ENCODE measurements at places on chromosomes 2 and 18. TPM values are rescaled to one million over a fixed set of nuclear protein-coding genes. Genes with fewer than 3 reads are reported as not detected.
A peak's percentile ranks its signal among the peaks of the same experiment; 100 is the strongest.

Gene DNAH7
- total RNA-seq: 0.05 TPM

Gene VAMP8
- total RNA-seq: 73.1 TPM

Gene TFPI
- not detected for total RNA-seq

Gene SP9
- total RNA-seq: not detected

Gene GLI2
- total RNA-seq: not detected

Gene CASP10
- 33.7 TPM for total RNA-seq

Gene RNF125
- total RNA-seq: 5.6 TPM

Gene COLEC11
- total RNA-seq: not detected

Gene EPG5
- total RNA-seq: 50.4 TPM

Gene FN1
- total RNA-seq: not detected

Gene CPO
- not detected for total RNA-seq

Gene GREB1L
- not detected for total RNA-seq

Gene CDH7
- not detected for total RNA-seq

Gene SPAG16
- 9.5 TPM for total RNA-seq

Gene SSB
- total RNA-seq: 81.3 TPM

Gene IL36G
- total RNA-seq: not detected

DNA sequence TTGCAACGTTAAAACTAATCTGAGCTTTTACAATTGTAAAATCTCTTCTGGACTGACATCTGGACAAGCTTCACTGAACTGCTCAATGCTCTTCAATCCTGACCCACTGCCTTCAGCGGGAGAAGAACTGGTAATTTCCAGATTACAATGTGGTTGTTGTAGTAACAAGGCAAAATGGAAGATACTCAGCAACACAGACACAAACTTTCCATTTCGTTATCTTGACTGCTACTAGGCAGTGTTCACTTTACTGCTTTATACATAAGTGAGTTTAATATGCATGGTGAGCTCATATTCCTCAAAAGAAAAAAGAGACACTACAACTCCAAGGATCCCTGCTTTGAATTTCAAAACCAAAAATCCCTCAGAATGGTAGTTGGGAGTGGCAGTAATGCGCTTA, 51.9 kb downstream of the GRB14 start:
- no peak for DNase-seq

GRCh38 chr2:162092658-162093556, 18.9 kb upstream of the DPP4 start:
- DNase-seq: no peak

GRCh38 chr2:239774933-239775622, 250.1 kb downstream of the NDUFA10 start:
- DNase-seq: no peak

GRCh38 chr2:138180692-138181386, 216.6 kb downstream of the HNMT start:
- DNase-seq: no peak

DNA sequence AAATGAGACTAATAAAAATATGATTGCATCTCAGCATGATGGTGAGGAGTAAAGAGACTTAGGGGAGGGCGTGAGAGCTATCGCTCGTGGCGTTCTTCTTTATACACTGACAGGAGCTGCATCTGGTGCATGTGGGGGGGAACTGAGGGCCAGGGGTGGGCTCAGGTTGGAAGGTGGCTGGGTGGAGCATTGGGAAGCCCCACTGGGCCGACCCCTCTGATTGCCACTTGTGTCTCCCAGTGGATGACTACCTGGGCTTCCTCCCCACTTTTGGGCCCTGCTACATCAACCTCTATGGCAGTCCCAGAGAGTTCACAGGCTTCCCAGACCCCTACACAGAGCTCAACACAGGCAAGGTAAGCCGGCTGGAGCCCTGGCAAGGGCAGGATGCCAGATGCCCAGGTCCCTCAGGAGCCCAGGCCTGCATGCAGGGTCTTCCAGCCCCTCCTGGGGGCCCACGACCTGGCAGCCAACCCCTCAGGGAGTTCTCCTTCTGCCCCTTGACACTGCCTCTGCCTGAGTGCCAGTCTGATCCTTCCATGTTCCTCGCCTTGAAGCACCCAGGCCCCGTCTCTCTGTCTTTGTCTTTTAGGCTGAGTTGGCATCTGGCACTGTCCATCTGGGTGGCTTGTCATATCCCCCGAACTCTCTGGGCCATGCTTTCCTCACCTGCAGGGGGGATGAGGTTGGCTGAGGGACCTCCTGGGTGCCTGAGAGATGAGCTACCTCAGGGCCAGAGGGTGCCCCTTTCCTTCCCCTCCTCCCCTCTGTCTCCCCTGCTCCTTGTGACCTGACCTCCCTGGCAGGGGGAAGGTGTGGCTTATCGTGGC, 97.7 kb downstream of the DYSF start:
- no peak for DNase-seq

- no peak for DNase-seq
Observed at GRCh38 chr18:79552696-79553095, 126.9 kb upstream of the CTDP1 start.

DNA sequence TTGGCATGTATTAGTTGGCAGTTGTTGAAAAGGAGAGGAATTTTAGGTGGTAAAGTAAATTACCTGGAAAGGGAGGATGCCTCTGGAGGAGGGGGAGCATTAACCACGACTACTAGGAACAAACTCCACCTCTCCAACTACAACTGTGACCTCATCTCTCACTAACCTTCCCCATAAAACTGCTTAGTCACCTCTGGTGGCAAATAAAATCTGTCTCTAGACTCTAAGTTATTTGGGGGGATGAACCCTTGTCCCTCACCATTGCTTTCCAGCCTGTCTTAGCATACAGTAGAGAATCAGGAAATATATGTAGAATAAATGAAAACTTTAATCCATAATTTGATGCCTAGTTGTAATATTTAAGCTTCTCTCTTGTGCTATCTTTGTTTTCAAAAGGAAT, 27.6 kb upstream of the MYO1B start:
- no peak for DNase-seq

- peak; percentile 69 for DNase-seq
Observed at GRCh38 chr2:38740851-38741731, 10.1 kb downstream of the SRSF7 start.

DNA sequence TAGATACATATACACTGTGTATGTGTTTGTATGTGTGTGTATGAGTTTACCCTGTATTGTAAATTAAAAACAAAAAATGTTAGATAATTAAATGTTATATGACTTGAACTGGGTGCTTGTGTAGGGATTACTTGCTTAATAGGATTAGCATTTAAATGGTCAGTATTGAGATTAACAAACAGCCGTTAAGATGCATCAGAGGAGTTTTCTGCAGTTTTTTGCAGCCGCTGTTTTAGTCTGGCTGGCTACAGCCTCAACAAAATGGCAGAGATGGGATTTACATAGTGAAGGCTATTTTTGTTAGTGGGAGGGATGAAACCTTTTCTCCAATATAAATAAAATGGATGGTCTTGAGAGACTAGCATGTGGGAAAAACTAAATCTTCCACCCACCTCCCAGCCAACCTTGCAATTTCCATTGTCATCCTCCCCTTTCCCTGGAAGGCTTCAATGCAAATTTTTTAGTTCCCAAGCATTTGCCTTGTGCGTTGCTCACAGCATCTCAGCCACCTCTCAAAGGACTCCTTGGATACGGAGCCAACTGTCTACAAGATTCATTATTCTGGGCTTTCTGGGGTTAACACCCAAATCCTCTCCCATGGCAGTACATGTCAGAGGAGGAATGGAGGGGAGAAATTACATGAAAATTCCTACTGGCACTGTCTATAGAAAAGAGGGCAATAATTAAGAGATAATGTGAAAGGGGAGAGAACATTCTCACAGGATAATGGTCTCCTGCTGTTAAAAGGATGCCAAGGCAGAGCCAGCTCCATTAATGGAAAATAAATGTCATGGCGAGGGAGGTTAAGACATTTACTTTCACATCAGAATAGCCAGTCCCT, 351.9 kb downstream of the CDH2 start:
- no peak for DNase-seq

DNA sequence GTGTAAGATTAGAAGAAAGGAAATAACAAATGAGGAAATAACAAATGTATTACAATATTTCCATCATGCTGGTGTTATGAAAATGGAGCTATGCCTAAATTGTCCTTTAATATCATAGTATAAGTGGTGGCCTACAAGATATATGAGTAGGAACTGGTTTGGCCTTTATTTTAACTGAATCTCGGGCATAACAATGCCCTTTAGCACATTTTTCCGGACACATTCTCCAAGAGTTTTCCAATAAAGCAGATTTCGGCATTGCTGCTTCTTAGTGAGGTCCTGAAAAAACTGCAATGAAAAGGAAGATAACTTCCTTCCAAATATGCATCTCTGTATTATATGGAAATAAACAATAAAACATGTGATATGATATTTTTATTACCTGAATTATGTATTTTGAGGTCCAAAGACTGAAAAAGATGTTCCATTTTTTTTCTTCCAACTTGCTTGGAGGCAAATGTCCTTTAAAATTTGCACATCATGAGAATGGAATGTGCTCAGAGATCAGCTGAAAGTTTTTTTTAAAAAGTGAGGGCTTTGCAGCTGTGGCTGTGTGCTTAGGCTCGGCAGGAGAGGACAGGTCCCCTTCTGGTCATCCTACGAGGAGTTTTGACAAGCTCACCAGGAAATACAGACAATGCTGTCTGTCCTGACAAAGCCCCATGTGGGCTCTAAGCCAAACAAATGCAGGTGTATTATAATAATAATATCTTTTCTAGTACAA, 132.3 kb upstream of the RND3 start:
- DNase-seq: no peak

DNA sequence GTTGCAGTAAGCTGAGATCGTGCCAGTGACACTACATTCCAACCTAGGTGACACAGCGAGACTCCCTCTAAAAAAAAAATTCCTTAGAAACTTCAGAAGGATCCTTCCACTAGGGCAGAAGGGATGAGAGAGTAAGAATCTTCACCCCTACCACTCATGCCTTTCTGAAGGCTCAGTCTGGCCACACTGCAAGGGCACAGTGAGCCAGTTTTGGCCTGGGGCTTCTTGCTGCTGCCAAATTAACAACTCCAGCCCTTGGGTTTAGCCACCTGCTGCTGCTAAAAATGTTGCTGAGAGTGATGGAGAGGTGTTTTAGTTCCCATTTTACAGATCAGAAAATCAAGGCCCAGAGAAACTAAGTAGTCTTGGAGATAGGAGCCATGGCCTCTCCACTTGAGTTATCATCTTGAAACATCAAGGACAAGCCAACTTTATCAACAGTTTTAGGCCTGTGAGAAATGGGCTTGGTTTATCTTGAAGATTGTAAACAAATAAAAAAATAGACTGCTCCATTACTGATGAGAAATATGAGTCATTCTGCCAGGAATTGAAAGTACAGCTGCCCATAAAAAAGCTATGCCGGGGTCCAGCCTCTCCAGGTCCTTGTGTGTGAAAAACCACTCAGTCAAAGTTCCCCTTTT, 31.9 kb upstream of the CASP8 start:
- DNase-seq: no peak

DNA sequence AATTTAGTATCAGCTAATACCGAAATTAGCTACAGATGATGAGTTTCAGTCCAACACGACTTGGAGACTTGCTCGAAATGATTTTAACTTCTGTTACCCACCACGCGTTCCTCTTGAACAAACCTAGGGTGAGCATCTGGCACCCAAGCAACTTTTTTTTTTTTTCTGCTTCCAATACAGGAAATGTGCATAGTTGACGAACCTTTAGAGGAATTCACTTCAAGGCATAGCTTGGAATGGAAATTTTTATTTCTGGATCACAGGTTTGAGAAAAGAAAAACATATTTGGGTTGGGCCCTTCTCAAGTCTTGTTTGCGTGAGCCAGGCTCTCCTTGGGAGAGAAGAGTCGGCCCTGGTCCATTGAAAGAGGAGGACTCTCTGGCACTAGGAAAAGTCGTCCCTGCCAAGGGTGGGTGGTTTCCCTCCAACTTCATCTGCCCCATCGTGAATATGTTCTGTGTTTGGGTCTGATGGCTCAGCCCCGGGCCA, 37.4 kb upstream of the RPL31 start:
- no peak for DNase-seq

DNA sequence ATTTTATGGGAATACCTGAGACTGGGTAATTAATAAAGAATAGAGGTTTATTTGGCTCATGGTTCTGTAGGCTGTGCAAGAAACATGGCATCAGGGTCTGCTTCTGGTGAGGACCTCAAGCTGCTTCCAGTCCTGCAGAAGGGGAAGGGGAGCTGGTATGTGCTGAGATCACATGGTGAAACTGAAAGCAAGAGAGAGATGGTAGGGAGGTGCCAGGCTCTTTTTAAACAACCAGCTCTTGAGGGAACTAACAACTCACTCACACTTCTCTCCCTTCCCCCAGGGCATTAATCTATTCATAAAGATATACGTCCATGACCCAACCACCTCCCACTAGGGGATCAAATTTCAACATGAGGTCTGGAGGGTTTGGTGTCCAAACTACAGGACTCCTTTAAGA, 40.1 kb downstream of the AGPS start:
- no peak for DNase-seq

- DNase-seq: no peak
Observed at GRCh38 chr2:198077477-198077876, 273.1 kb downstream of the PLCL1 start.

DNA sequence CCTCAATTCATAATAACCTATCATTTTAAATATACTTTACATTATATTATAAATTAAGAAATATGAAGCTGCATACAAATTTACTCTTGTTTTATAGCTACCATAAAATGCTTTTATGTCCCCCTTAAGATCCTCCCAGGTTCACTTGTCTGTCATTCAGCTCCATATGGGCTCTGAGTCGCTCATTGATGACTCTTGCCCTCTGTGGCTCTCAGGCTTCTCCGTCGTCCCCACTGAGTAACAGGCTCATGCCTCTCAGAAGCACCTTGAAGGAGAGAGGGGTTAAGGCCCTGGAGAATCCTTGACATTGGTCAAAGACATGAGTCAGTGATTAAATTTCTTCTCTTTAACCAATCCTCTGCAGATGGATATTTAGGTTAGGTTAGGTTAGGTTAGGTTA, 6.2 kb upstream of the MCM6 start:
- no peak for DNase-seq

DNA sequence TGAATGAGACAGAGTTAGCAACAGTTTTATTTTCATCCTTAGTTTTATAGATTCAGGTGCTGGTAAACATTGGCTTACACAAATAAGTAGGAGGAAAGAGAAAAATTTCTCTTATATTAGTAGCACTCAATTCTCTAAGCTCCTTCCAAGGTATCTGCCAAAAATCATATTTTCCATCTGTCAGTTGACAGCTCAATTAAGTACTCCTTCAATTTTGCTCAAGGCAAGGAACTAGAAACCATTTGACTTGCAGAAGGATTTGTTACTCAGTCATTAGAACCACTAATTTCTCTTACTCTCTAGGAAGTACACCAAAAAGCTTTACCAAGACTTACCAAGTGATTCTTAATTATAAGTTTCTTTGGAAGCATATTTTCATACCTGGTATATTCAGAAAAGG, 101.4 kb upstream of the ATP8B1 start:
- no peak for DNase-seq

DNA sequence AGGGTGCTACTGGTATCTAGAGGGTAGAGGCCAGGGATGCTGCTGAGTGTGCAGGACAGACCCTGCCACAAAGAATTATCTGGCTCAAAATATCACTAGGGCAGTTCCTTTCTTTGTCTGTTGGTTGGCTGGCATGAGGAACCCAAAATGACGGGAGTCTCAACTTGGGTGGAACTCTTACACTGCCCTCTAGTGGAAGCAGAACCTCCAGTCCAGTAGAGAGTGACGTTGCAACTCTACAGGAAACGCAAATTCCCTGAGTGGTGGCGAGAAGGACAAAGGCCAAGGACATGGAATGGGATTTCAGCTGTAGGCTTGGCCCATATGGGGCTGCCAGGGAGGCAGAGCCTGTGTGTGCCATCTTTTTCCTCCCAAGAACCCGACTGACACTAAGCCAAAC, 47.1 kb downstream of the COPS8 start:
- DNase-seq: no peak
